ENCODE measurements at places on chromosomes 3 and 15.

GRCh38 chr15:85723960-85724945, 70.5 kb downstream of the KLHL25 start:
- DNase-seq = no peak

DNA sequence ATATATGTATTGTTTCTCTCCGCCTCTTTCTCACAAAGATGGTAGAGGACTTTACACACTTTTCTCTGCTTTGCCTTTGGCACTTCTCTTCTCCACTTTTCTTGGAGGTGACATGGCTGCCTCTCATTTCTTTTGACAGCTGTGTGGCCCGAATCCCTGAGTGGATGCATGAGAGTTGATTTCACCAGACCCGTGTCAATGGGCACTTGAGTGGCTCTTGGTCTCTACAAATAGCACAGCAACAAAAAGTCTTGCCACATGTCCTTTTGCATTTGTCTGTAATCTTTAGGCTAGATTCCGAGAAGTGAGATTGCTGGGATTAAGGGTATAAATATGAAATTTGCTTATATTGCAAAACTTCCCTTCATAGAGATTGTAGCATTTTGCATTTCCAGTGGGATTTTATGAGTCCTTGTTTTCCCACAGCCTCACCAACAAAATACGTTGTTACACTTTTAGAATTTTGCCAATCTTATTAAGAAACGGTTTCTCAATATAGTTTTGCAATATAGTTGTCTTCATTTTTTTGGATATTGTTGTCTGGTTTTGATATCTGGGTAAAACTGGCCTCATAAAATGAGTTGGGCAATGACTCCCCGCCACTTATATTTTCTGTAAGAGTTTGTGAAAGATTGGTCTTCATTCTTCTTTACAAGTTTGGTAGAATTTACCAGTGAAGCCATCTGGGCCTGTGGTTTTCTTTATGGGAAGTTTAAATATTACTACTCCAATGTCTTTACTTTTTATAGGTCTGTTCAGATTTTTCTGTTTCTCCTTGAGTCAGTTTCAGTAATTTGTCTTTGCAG, 5.2 kb upstream of the TRPM1 start:
- no peak for DNase-seq

DNA sequence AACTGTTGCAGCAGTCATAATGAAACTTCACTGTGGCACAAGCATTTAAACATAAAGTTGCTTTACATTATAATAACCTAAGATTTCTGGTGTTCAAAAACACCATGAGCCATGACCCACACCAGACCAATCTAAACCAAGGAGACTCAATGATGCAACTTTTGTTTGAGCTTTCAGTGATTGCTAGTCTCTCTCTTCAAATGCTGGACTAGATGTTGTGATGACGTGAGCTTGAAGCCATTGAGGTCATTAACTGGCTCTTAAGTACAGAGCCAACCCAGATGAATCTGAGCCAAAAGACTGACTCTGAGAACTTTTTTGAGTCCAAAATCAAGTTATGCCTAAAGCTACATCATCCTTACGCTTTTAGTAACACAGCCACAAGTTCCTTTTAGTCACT, 36.5 kb downstream of the ATR start:
- DNase-seq = no peak

- no peak for DNase-seq
Observed at GRCh38 chr15:100942656-100943425, 23.7 kb downstream of the LRRK1 start.

DNA sequence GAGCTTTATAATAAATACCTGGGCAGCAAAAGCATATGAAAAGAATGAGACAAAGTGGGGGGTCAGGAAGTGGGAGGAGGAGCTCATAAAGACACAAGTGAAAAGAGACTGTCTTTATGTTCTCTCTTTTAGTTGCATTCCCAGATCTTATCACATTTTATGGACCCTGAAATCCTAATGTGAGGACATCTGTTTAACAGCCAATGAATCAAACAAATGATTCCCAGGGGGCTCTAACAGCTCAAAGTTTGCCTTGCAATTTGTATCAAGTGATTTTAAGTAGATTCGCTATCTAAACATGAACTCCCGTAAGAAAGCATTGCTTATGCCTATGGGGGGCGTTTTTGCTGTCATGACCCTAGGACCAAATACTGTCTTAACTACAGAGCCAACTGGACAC, 332.3 kb upstream of the CNTN4 start:
- DNase-seq = no peak
